ENCODE measurements at places on chromosomes 3 and 15.

DNA sequence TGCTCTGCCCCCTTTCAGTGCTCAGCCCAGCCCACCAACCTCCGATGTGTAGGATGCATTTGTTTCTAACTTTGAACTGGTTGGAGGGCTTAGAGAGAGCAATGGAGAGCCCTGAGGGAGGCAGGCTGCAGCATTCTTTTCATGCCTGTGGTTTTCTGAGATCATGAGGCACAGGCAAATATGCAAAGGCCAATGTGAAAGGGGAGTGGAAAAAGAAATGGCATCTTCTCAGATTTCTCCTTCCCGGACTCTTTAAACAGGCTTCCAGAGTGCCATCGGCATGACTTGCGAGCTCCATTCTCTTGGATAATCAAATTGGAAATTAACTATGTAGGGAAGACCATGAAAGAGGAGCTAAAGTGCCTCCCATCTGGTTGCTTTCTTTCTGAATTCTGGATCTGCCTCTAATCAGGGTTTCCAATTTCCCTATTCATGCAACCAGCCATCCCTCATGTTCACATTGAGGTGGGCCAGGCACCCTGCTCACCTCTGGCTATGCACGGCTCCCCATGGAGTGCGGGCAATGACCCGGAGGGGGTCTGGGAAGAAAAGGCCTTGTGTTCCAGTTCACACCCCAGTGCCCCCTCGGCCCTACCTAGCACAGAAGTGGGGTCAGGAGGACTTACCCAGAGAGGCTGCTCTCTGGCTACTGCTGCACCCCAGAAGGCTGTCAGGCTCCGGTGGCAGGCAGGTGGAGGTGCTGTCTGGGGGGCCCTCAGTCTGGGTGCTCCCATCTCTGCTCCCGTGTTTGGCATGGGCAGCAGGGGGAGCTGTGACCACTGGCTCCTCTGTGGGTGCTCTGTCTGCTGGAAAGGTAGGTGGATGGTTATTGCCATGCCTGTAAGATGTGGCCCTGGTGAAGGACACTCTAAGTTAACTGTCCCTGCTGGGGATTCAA lies 16.1 kb downstream of the AMOTL2 start:
- DNase-seq: no peak

DNA sequence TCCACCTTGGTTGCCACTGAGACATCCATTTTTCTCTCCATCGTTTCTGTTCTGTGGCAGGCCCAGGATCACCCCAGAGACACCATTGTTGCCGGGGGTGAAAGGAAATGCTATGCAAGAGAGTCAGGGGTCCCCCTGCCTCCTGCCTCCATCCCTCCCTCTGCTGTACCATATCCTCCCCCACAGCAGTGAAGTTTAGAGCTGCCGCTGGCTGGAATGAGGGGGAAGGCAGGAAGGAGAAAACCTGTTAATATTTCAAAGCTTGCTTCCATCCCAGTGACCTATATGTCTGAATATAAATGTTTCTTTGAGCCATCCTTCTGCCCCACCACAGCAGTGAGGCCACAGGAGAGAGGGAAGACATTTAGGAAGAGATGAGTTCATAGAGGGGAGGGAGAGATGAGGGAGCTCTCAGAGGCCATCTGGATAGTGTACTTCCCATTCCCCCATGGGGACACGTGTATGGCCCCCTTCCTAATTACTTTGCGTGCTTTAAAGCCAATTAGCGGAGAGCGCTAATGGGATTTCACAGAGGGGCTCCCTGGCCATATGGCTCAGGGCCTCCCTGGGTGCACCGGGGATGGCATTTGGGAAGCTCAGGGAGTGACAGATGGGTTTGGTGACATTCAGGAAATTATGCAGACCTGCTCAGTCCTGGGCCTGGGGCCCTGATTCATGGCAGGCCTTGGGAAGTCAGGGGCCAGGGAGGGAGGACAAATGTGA lies 40.4 kb upstream of the CHRNB4 start:
- DNase-seq: no peak

GRCh38 chr3:98780343-98780742 lies 17.2 kb downstream of the ST3GAL6 start:
- DNase-seq: no peak

GRCh38 chr15:66901336-66902100 lies 163.9 kb upstream of the SMAD3 start:
- DNase-seq: no peak

DNA sequence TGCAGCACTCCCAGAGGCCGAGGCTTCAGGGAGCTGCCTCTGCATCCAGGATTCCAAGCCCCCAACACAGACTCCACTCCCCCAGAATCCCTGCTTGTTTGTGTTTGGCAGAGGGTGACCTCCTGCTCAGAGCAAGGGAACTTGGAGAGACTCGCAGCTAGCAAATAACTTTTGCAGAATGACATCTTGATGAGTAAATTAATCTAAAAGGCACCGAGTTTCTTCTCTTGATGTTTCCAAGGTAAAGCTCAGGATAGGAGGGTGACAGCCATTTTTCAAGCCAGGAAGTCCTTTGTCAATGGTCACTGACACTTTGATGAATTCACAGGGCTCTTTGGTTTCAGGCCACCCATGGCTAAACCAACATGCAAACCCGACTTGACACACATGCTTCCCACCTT lies 523.0 kb downstream of the NTRK3 start:
- DNase-seq: no peak

DNA sequence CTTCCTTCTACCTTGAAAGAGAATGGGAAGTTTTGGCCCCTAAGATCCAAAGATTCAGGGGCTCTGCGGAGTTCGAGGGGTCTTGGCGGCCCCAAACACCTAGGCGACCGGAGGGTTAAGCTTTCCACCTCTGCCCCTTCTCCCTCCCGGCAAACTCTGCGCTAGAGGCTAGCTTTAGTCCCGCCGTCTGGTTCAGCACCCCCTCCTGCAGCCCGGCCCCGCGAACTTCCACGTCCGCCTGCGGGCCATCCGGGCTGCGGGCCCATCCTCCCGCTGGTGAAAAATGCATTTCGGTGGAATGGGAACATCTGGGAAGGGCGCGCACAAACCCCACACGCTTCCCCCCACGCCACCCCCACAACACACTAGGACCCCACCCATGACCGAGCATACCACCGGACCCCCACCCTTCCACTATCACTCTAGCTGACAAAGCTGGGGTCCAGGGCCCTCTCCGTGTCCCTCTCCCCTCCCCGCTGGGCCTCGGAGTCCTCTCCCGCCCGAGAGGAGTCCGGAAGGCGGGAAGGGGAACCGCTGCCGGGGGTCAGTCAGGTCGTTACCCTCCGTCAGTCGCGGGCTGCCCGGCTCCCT lies 1.0 kb downstream of the SHOX2 start:
- DNase-seq: no peak

DNA sequence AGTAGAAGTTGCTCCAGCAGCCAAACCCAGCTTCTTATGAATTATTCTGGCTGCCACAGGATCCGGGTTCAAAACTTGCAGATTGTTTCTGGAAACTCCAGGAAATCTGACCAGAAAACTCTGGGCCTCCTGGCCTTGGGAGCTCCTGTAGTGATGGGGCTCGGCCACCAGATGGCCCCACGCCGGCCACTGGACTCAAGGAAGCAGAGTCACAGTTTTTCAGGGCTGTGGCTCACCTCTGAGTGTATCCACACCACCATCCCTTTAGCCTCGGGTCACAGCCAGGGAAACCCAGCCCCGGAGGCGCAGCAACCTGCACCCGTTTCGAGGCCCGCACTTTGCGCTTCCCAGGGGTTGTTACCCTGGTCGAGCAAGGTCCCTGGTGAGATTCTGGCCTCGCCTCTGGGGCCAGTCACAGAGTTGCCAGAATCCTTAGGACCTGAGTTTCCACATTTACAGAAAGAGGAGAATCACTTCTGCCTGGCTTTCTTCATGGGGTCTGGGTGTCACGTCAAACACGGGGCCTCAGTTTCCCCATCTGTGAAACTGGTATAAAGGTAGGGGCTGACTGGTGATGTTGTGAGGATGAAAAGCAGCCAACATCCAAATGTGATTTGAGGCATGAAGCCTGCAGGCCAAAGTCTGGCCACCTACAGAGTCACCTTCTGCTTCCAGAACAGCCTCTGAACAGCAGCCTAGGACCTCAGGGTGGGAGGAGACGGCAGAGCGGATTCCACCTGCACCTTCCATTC lies 53.5 kb upstream of the LCTL start:
- DNase-seq: peak; percentile 22

DNA sequence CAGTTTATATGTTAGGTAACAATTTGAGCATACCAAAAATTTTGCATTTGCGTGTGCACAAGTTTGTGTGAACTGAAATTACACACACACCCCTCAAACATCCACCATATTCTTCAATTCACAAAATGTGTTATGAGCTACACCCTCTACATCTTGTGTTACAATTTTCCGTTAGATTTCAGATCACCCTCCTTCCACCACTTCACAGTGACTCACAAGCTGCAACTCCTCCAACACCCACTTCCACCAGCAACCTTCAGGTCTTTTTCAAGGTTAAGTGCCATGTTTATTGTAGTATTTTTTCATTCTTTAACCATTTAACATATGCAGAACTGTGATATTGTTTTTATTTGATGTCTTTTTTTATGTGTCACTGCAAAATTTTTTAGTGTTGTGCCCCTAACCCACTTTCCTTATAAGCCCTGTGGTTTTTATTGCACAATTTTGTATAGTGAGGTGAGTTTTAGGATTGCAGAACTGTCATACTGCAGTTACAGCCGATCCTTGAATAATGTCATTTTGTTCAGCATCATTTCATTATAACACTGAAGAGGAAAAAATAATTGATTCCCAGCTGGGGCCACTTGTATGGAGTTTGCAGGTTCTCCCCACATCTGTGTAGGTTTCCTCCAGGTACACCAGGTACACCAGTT lies 148.9 kb downstream of the PLCL2 start:
- no peak for DNase-seq

DNA sequence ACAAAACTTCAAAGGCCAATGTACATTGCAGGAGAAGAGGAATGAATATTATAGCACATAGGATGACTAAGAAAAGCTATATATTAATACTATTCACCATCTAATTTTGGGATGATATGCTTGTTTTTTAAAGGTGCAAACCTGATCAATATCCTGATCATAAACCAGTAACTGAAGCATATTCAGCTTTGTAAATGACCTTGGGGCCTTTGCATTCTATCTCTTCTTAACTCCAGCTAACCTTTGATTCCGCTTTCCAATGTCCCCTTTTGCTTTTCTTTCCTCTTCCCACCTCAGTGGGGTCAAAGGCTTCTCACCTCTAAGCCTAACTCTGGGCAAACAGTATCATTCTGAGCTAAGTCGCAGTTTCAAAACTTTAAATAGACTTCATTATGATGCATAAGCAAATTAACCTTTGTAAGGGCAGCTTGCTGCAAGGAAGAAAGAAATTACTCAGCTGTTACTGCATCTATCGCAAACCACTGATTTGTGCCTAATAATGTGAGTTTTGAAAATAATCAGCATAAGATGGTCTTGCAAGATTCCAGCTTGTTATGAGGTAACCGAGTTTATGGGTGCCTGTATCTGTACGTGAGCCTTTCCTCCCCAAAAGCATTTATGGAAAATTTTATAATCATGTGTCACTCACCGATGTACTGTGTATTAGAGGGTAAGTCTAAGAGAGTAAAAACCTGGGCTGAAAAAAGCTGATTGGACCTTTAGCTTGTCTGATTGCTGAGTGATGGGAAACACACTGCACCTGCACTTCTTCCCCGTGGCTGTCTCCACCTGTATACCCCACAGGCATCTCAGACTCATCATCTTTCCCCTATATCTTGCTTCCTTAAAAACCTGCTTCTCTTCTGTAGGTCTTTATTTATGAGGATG lies 116.8 kb downstream of the TPRG1 start:
- DNase-seq: no peak

DNA sequence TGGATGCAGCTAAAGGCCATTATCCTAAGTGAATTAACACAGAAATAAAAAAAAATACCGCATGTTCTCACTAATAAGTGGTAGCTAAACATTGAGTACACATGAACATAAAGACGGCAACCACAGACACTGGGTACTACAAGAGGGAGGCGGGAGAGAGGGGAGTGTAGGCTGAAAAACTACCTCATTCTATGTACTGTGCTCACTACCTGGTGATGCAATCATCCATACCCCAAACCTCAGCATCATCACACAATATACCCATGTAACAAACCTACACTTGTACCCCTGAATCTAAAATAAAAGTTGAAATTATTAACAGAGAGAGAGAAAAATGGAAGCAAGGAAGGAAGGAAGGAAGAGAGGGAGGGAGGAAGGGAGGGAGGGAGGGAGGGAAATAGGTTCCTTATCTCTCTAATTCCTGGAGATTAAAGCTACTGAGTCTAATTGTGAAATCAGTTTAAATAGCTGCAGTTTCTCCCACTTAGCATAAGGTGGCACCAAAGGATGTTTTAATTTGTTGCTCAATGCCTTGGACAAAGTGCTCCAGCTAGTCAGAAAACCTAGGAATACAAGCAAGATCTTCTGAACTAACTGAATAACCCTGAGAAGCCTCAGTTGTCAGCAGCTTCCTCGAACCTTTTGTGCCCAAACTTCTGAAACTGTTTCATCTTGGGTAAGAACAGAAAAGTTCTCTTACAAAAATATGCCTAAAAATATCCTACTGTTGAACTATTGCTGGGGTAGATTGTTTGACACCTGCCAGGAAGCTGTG lies 79.4 kb upstream of the ATP11B start:
- peak; percentile 55 for DNase-seq
